ENCODE measurements at places on chromosomes 5 and 9.

- DNase-seq = no peak
Observed at GRCh38 chr5:8417316-8418048, 548.5 kb downstream of the MTRR start.

DNA sequence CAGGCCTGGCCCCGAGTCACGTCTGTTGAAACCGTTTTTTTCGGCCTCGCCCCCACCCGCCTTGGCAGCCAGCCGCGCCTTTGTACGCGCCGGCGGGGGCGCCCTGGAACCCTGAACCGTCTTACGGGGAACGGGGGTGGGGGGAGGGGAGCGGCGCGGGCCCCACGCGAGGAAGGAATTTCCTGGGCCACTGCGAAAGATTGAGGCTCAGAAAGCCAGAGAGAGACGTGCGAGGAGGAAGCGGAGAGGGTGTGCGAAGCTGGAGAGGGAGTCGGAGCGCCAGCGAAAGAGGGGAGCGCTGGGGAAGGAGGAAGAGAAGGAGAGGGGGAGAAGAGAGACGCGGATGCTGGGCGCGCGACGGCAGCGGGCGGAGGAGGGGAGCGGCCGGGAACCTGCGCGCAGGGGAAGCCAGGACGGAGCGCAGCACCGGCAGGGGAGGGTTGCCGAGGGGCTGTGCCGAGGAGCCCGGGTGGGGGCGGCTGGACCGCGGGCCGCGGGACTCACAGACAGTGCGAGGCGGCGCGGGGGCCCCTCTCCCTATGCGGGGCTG is 4.6 kb upstream of the PRDM12 start:
- DNase-seq = no peak

DNA sequence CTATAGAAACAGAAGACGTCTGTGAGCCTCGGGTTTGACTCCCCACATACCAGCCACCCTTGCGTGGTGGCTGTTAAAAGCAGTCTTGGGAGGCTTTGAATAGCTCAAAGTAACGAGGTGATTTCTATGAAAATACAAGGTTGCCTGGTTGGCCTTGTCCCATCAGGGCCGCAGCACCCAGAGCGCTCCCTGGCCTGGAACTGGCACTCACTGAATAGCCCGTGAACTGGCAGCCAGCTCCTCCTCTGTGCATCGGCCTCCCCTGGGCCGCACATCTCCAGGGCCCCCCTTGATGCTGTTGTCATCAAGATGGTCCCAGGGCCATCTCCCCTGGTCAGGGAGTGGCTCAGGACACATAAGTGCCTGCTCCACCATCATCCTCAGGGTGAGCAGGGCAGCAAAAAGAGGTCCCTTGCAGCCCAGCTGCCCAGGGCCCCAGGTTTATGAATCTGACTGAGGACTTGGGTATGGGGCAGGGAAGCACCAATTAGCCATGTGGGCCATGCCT is 144.6 kb upstream of the PPP1R26 start:
- DNase-seq = no peak

DNA sequence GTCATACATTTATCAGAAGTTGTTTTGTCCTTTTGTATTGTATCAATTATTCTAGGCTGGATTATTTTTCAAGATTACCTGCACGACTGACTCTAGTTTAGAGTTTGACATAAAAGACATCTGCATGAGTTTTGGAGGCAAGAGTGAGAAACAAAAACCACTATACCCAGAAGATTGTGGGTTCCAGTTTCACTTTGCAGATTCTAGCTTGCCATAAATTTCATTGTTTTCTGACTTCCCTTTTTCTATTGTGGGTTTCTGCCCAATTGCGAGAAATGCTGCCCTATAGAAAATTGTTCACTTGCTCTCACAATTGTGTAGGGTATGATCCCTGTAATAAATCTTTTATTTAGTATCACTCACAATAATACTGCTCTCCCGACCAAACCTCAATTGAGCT is 1043.4 kb upstream of the CDH10 start:
- DNase-seq = no peak

DNA sequence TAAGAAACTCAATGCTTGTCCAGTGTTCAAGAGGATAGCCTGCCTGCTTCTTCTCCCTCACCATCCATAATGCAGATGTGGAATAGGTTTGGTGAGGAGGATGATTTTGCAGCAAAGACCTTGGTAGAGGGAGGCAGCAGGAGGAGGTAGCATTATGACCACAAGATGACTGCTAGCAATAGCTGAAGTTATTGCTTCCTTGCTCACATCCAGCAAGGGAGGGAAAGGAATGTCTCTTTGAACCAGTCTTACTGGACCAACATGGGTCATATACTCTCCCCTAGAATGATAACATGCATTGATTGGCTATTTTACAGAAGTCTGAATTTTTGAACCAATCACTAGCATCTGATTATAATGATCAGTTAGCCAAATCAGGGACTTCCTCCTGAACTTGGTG is 607.6 kb downstream of the EBF1 start:
- DNase-seq = no peak
